ENCODE measurements at places on chromosomes 2 and 18.

GRCh38 chr2:212157012-212157411, 381.6 kb downstream of the ERBB4 start:
- no peak for DNase-seq

DNA sequence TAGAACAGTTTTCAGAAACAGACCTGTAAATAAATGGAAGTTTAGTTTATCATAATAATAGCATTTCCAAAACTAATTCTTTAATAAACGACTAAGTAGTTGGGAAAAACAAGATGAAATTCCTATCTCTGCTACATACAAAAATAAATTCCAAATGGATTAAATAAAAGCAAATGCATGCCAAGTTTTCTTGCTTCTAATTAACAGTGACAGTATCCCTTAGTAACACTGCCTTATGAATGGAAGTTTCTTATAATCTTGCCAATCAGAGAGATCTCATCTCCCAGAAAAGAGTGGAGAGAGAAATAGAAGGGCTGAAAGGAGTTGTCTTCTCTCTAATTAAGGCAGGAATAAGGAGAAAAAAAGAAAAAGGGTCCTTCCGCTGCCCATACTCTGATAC, 133.9 kb downstream of the GFPT1 start:
- DNase-seq: no peak

DNA sequence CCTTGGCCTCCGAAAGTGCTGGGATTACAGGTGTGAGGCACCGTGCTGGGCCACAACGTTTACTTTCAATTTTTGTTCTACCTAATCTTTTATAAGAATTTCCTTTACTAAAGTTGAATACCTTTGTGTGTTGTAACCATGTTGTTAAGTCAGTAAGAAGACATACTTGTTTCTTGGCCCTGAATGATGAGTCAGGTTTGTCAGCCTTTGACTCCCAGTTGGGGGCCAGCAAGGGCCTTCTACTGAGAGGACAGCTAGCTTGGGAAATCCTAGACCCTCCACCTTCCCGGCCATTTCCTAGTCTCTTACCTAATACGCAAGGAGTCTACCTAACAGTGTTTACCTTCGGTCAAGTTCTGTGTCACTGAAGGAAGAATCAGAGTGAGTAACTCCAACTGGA, 22.7 kb downstream of the MTHFD2 start:
- no peak for DNase-seq

- DNase-seq: no peak
Observed at GRCh38 chr2:159188449-159188848, 98.1 kb downstream of the WDSUB1 start.

- no peak for DNase-seq
Observed at GRCh38 chr2:108870069-108870644, 83.6 kb downstream of the CCDC138 start.

DNA sequence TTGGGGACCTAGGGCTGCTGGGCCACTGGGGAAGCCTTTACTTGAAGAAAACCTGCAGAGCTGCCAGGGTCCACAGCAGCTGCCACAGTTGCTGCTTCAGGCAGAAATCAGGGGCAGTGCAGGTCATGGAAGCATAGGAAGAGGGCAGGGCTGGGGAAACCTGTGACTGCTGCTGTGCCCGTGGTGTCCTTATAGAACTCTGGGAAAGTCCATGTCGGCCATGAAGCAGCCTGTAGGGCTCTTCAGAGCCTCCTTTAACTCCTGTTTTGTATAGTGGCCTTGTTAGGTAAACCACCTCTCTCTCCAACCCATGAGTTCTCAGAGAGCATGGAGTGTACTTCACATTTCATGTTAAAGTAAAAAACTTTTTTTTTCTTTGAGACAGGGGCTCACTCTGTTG, 62.1 kb downstream of the SMAD4 start:
- no peak for DNase-seq

DNA sequence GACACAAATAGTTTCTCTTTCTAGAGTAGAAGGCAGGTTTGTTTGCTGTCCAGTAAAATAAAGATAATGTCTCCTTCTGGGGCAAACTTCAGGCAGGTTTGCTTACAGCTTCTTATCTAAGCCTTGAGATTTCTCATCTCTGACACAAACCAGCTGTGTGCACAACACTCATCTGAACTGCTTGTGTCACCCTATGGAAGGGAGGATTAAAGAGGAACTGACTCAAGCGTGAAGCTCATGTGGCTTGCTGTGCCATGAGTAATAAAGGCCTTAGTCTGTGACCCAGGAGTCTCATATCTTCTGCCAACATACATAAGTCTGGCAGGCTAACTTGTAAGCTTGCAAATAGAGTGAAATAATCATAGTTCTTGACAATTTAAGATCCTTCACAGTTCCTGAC, 24.2 kb upstream of the CPO start:
- DNase-seq: no peak

DNA sequence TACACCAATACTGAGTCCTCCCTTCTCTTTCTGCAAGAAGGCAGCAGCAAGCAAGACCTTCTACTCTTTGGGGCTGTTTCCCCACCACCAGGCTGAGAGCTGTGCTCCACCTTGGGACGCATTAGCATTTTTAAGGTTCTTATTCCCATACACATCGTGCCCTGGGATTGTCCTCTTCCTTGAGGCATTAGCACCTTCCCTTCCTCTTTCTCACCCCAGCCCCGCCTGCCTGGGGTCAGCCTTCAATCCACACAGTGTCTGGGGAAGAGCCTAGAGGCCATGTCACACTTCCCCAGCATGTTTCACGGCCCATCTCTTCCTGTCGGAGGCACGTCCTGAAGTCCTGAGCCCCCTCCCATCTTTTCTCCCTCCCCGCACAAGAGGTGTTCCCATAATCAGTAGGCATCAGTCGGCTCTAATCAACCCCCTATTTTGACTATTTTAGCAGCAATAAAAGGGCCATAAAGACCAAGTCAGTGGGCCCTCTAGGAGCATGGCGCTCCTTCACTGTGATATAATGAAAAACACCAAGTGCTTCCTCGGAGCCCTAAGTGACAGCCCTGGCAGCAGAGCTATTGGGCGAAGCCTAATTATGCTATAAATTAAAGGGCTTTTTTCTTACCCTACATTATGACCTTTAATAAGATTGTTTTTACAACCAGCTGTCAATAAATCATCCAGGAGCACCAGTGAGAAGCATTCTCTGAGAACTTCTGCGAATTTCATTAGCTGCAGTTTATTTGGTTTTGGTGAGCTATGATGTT, 55.0 kb upstream of the PKDCC start:
- no peak for DNase-seq

DNA sequence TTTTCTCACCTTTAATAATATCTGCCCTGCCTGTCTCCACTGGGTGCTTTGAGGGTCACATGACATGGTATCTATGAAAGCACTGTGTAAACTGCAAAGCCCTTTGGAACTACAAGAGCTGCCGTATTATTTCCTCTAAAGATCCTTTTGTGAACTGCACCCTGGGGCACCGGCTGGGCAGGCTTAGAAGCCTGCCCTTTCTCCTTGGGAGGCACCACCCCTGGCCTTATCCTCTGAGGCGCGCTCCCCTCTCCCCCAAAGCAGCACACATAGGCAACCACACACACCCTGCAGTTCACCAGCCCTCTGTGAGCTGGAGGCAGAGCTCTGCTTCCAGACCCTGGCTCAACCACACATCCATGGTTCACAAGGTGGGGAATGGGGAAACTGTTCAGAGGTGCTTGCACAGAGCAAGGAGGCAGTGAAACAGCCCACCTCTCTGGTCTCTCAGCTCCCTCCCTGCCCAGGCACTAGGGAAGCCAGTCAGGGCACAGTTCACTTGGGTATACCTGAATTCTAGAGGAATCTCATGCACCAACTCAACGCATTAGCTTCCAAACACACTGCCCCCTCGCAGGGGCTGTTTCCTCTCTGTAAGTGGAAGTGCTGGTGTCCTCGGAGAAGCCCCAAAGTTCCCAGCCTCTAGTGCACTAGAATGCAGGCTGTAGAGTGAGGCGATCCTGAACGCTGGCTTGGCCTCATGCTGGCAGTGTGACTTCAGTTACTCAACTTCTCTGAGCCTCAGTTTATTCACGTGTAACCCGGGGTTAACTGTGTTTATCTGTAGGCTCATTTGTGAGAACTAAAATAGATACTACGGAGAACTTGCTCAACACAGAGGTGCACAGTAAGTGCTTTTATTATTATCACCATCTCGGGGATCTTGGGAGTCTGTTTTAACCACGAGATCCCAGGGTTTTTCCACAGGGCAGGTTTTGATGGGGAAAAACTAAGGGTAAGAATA, 11.0 kb downstream of the SIGLEC15 start:
- no peak for DNase-seq

DNA sequence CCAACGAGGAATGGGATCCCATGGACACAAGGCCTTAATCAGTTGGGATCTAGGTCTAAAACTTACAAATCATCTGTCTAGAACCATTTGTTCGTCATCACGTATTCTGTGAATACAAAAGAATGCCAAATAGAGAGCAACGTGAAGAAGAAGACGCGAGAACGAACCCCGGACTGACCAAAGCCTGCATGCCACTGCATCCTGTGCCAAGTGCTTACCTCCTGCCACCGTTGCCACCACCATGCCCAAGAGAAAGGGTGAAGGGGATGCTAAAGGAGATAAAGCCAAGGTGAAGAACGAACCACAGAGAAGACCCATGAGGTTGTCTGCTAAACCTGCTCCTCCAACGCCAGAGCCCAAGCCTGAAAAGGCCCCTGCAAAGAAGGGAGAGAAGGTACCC, 30.2 kb downstream of the ITSN2 start:
- no peak for DNase-seq

- no peak for DNase-seq
Observed at GRCh38 chr2:115162494-115163293, 720.3 kb downstream of the DPP10 start.

DNA sequence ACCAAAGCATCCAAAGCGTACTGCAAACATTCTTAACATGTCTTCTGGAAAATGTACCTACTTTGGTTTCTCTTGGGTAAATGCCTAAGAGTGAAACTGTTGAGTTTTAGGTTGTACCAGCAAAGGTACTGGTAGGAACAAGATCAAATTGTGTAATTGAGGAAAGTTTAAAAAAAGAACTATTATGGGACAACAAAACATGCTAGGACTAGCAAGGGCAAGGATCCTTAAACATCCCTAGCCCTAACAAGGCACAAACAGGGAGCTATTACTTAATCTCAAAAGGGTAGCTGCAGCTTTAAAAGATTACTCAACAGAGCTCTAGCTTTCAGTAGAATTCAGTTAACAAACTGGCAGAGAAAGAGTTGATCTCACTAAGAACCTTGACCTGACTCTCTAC, 56.0 kb upstream of the GRB14 start:
- no peak for DNase-seq

DNA sequence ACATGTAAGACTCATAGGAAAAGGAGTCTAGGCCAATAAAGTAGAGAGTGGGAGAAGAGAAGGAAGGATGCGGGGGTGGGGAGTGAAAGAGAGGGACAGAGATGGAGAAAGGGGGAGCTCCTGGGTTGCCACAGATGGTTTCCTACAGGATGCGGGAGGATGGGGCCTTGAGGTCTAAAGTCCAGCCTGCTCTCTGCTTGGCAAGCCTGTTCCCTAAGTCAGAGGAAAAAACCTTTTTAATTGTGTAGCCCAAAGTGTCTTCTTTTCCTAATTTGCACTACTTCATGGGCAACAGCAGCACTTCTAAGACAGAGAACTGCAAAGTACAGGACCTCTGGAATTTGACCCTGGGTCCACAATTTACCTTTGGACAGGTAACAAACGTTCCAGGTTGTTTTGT, 1.4 kb upstream of the FAM110C start:
- no peak for DNase-seq

DNA sequence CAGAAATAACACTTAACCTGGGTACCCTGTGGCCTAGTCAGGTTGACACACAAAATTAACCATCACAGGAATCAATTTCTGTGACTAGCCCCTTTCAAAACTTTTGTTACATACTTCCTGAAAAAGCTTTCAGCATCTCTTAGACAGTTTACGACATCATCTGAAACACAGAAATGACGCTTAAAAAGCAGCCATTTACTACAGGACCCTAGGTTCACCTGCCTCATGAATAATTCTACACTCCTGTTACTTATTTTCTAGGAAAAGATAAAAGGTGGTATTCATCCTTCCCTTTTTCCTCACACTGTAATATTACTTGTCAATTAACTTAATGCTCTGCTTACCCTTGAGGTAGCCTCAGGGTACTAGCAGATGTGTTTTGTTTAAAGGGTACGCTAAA, 388.4 kb downstream of the IRS1 start:
- DNase-seq: no peak

GRCh38 chr2:99422599-99422998, 67.2 kb downstream of the REV1 start:
- no peak for DNase-seq

GRCh38 chr2:128997166-128997866, 678.6 kb upstream of the HS6ST1 start:
- DNase-seq: no peak

DNA sequence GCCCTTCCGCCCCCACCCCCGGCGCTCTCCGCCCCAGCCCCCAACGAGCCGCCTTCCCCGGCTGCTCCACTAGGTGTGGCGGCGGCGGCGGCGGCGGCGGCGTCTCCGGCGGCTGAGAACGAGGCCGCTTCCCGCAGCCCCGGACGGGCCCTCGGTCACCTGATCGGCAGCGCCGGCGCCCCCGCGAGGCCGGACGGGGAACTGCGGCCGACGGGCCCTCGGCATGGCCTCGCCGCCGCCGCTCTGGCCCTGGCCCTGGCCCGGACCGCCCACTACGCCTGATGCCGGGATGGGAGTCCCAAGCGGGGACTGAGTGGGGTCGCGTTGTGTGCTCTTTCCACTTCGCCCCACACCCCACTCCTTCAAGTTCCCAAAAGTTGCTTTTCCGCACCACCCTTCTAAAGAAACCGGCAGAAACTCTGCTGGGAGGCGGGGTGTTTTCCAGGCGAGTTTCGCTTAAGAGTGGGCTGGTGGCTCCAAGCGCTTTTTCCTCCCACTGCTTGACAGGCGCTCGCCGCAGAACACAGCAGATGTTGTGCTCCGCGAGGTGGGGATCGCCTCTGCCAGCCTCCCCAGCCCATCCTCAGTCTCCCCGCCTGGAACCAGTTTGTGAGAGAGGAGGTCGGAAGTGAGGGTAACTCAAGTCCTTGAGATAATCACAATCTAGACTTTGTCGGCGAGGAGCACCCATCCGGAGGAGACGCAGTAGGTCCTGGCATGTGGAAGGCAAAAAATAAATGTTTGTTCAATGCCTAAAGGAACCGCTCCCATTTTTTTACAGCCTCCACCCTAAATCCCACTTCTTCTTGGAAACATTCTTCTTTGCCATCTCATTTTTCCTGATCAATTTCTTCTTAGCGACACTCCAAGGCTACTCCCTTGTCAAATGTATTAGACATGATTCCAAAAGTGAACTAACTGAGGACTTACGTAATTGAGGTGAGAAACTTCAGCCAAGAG, at the start of gene NCKAP1:
NCKAP1 (minus strand) TSS at position 117 of the 960 bp plus-strand sequence. CDS start 358 bp downstream, outside the sequence.
- peak; percentile 72 for DNase-seq

DNA sequence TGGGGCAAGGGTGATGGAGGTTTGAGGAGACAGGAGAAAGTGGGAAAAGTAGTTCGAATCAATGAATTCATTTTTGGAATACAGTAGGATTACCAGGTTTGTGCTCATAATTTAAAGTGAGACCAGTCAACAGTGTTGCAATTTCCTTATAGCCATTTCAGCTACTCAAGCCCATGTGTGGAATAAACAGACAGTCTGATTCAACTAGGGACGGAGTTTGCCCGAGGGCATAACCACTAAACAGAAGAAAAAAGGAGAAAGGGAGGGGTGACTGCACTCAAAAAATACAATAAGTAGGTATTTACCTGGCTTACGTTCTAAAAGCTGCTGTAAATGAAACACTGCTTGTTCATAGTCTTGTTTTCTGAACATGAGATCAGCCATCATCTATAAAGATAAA, 55.2 kb downstream of the TTC21B start:
- no peak for DNase-seq
